Aorta (tissue), 5 donors: ENCODE measurements at places on chromosomes 7 and 10. TPM values are rescaled to one million over a fixed set of nuclear protein-coding genes. Genes with fewer than 3 reads are reported as not detected.
A peak's percentile ranks its signal among the peaks of the same experiment; 100 is the strongest.

The IGF2BP3 gene
- total RNA-seq: 0.71 TPM

The HTRA1 gene
- 386 TPM for total RNA-seq

The NPFFR1 gene
- total RNA-seq: 0.06 TPM

The SPDYE2B gene
- total RNA-seq: not detected

GRCh38 chr7:43546231-43546630 lies 36.7 kb upstream of the STK17A start:
- DNase-seq: no peak

GRCh38 chr7:84187087-84187805 lies 7.3 kb downstream of the SEMA3A start:
- no peak for DNase-seq

DNA sequence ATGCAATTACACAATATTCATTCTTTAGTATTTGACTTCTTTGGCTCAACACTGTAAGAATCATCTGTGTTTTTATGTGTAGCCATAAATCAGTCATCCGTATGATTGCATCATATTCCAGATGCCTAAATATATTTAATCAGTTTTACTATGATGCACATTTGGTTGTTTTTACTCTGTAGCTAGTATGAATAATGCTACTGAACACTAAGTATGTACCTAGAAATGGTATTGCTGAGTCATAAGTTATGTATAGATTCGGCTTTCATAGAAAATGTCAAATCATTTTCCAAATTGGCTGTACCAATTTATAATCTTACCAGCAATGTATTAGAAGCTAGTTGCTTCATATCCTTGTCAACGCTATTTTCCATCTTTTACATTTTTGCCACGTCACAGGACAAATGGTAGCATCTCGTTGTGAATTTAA lies 197.3 kb upstream of the PLXNA4 start:
- DNase-seq: no peak

DNA sequence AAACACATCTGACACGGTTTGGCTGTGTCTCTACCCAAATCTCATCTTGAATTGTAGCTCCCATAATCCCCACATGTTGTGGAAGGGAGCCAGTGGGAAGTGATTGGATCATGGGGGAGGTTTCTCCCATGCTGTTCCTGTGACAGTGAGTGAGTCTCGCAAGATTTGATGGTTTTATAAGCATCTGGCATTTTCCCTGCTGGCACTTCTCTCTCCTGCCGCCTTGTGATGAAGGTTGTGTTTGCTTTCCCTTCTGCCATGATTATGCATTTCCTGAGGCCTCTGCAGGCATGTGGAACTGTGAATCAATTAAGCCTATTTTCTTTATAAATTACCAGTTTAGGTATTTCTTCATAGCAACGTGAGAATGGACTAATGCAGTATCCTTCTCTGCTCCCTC lies 5.9 kb upstream of the HTR5A start:
- no peak for DNase-seq

DNA sequence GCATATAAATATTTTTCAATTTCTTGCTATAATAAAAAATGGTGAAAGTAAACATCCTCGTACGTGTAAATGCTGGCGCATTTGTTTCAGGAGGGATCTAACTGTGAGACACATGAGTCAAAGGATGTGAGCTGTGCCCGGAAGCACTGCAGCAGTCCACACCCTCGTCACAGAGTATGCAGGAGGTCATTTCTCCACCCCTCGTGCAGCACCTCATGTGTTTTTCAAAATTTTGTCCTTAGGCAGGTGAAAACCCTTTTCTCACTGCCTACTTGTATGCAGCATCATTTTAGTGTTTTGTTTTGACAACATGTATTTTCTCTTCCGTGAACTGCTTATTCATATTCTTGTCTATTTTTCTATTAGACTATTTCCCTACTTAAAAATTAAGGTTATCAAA lies 162.7 kb downstream of the AVL9 start:
- no peak for DNase-seq

DNA sequence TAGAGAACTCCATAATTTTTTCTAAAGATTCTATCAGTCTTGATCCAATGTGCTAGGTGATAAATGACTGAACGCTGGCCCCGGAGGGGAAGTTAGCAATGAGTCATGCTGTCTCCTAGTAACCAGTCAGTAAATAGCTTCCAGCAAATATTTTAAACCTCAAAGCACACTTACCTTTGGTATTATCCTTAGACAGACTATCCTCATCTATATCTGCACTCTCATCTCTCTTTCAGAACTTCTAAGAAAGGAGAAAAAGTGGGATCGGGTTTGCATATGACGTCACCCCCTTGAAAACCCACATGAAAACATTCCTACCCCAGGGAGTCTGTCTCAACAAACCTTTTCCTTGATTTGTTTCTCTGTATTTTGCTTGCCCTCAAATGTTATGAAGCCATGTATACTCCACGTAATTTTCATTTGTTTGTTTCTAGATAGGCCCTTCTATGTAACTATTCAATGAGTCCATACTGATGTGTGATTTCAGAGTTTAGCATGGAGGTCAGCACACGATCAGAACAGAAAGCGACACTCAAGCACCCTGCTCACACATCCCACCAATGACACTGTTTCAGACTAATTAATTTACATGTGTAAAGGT lies 174.9 kb upstream of the NRP1 start:
- DNase-seq: peak; percentile 79

- DNase-seq: no peak
These were observed 184.5 kb upstream of the PHF14 start for GRCh38 chr7:10789170-10789569.

GRCh38 chr7:4631380-4632179 lies 50.5 kb upstream of the FOXK1 start:
- peak; percentile 90 for DNase-seq
